ENCODE measurements at places on chromosomes 12 and 14. TPM values are rescaled to one million over a fixed set of nuclear protein-coding genes. Genes with fewer than 3 reads are reported as not detected.

GRCh38 chr12:122486805-122487426, 13.8 kb downstream of the ZCCHC8 start:
- DNase-seq = no peak
- H3K4me1 ChIP-seq = no peaks in the 10 kb centered on the region
- H3K27me3 ChIP-seq = no peaks in the 10 kb centered on the region
- no peak overlapping the region for H3K27ac ChIP-seq

DNA sequence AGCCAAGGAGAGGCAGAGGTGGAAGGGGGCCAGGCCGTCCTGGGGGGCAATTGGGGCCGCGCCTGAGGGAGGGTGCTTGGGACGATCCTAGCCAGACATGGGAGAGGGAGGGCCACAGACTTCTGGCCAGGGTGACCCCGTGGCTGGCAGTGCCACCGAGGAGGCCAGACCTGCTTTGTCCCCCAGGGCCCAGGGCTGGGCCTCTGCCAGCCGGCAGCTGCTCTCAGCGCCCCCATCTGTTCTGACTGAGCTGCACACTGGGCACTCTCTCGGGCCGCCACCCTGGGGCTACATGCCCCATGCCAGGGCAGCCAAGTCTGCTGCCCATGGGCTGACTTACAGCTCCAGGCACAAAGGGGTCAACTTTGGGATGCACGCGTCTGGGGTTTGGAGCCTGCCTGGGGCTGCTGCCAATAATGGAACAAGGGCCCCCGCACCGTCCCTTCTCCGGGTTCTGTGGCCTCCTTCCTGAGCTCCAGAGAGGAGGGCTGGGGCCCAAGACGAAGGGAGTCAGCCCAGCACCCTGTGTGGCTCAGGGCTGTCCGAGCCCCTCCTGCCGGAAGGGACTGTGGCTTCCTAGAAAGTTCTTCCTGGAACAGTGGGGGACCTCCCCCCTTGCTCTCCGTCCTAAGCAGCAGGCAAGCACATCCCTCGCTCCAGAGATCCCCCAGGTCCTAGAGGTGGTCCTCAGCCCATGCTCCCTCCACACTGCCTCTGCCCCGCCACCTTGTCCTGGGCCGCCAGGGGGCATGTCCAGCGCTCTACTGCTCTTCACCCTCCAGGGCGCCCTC, 1.1 kb downstream of the ADSS1 start:
- H3K4me1 ChIP-seq = peaks cover 15% of the 10 kb centered on the region
- DNase-seq = no peak
- H3K4me3 ChIP-seq = no peak overlapping the region

- H3K4me3 ChIP-seq = no peak overlapping the region
- H3K27me3 ChIP-seq = no peaks in the 10 kb centered on the region
- H3K4me1 ChIP-seq = no peaks in the 10 kb centered on the region
- no peak overlapping the region for H3K27ac ChIP-seq
These were observed 40.6 kb downstream of the SCN8A start for GRCh38 chr12:51631591-51631990.

Gene GPR162
- total RNA-seq = 0.46 TPM

GRCh38 chr14:39342768-39343167, 89.5 kb downstream of the FBXO33 start:
- H3K36me3 ChIP-seq = peaks cover 35% of the 10 kb centered on the region
- H3K4me1 ChIP-seq = no peaks in the 10 kb centered on the region
- H3K4me3 ChIP-seq = no peak overlapping the region
- no peak for DNase-seq
- H3K27me3 ChIP-seq = no peaks in the 10 kb centered on the region

DNA sequence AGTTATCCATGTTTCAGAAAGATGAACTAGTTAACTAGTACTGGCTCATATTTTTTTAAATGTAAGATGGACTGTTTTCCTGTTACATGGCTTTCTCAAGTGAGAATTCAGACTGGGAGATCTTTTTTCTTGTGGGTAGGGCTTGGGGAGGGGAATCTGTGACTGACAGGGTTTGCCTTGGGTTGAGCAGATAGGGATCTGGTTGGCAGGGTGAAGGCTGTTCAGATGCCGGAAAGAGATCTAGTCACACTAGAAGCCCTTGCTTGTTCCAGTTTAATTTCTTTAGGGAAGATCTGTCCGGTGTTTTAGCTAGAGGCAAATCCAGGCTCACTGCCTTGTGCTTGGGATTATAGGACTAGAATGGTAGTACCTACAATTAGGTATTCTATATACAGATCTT, 63.2 kb downstream of the FBXO33 start:
- no peaks in the 10 kb centered on the region for H3K36me3 ChIP-seq
- H3K27me3 ChIP-seq = no peaks in the 10 kb centered on the region
- no peak overlapping the region for H3K4me3 ChIP-seq
- no peak overlapping the region for H3K27ac ChIP-seq

Gene RNASE7
- total RNA-seq = not detected

- no peak overlapping the region for H3K27ac ChIP-seq
- no peaks in the 10 kb centered on the region for H3K27me3 ChIP-seq
- no peaks in the 10 kb centered on the region for H3K4me1 ChIP-seq
- H3K4me3 ChIP-seq = no peak overlapping the region
These were observed 27.8 kb downstream of the PELI2 start for GRCh38 chr14:56145965-56146364.

- H3K36me3 ChIP-seq = no peaks in the 10 kb centered on the region
- no peak overlapping the region for H3K4me3 ChIP-seq
- H3K27me3 ChIP-seq = no peaks in the 10 kb centered on the region
- no peak overlapping the region for H3K27ac ChIP-seq
- H3K4me1 ChIP-seq = no peaks in the 10 kb centered on the region
These were observed 23.6 kb upstream of the FAM181A start for GRCh38 chr14:93903342-93904184.

Gene FGF23
- total RNA-seq = not detected

Gene EPYC
- total RNA-seq = not detected

GRCh38 chr14:105526776-105527380, 495 bp downstream of the TMEM121 start:
- H3K27me3 ChIP-seq = no peaks in the 10 kb centered on the region
- no peak overlapping the region for H3K27ac ChIP-seq
- peaks cover 45% of the 10 kb centered on the region for H3K4me1 ChIP-seq
- DNase-seq = no peak

DNA sequence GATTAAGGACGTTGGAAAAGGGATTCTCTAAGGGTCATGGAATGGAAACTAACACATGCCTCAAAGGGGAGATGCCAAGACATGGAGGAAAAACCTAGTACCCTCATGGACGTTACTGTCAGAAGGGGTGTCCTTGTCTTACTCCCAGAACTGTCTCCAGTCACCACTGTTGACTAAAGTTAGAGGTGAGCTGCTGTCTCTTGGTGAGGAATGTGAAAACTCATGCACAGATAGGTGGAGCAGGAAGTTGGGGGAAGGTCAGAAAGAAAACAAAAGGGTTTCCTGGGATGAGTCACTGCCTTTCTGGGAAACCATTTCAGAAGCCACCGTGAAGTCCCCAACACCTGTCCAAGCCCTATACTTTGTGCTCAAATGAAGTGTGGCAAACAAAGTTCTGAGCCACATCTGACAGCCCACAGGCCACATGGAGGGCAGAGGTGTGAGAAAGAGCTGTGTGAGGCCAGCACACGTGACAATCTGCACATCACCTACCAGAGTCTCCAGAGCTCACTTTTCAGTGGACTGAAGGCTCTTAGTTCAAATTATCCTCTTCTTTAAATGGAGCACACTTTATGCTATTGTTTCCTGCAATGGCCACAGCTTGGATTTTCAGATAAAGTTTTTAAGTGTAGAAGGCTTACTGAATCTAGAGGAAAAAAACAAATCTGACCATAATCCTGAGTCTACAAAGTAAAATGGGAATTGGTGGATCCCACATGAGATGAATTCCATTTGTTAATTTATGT, 92.9 kb upstream of the EGLN3 start:
- peak overlapping the region; percentile 22 for H3K27ac ChIP-seq
- H3K36me3 ChIP-seq = no peaks in the 10 kb centered on the region
- H3K4me3 ChIP-seq = no peak overlapping the region
- no peaks in the 10 kb centered on the region for H3K27me3 ChIP-seq
- H3K4me1 ChIP-seq = peaks cover 18% of the 10 kb centered on the region
- DNase-seq = peak; percentile 34

GRCh38 chr14:101374373-101375338, 186.6 kb upstream of the DIO3 start:
- DNase-seq = no peak
- H3K36me3 ChIP-seq = no peaks in the 10 kb centered on the region
- no peaks in the 10 kb centered on the region for H3K27me3 ChIP-seq
- H3K27ac ChIP-seq = no peak overlapping the region
- H3K4me3 ChIP-seq = no peak overlapping the region

Gene DTX1
- 11.2 TPM for total RNA-seq

GRCh38 chr14:105375635-105376057, 22.7 kb upstream of the TEX22 start:
- H3K27ac ChIP-seq = no peak overlapping the region
- DNase-seq = no peak
- H3K27me3 ChIP-seq = no peaks in the 10 kb centered on the region
- H3K36me3 ChIP-seq = peaks cover 3% of the 10 kb centered on the region
- peaks cover 16% of the 10 kb centered on the region for H3K4me1 ChIP-seq

DNA sequence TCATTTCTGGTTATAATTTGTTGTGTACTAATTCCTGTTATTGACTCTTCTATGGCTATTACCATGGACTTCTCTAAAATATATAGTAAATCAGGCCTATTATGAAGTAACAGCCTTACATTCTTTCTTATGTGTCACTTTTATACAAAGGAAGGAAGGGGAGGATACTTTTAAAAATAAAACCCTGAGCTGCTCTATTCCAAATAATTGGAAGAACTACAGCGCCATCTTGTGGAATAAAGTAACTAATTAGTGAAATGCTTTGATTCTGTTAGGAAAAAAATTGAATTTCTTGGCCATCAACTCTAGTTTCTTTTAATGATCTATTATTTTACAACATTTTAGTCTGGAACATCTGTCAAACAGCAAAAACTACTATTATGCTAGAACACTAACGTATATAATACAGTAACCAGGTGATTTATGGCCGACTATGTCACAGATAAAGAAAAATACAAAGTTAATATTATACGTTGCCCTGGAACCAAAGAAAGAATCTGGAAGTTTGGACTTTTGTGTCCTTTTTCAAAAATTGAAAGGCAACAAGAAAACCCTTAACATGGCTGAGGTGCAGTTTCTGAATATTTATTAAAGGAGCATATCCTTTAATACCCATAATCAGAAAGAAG, 55.0 kb upstream of the NELL2 start:
- H3K27me3 ChIP-seq = no peaks in the 10 kb centered on the region
- H3K4me1 ChIP-seq = peaks cover 3% of the 10 kb centered on the region
- no peaks in the 10 kb centered on the region for H3K36me3 ChIP-seq
- DNase-seq = no peak
- H3K27ac ChIP-seq = no peak overlapping the region

Gene SLC38A4
- 0.19 TPM for total RNA-seq

Gene LBHD2
- total RNA-seq = not detected

Gene PIANP
- total RNA-seq = 2.4 TPM

DNA sequence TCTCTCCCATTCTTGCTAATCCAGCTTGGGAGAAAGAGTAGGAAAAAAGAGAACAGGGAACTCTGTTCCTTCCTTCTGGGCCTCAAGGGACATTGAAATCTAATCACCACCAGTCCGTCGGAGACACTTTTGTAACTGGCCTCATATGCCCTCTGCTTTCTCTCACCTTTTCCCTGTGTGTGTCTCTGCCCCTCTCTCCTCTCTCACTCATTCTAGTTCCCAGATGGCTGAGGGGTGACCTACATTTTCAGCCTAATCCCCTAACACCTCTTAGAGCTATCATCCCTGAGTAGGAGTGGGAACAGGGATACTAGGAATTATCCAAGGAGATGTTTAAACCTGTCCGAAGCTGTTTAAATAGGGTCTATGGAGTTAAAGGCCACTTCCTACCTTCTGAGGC, 8.9 kb upstream of the PCK2 start:
- no peaks in the 10 kb centered on the region for H3K27me3 ChIP-seq
- no peak overlapping the region for H3K4me3 ChIP-seq
- H3K4me1 ChIP-seq = peaks cover 6% of the 10 kb centered on the region
- H3K27ac ChIP-seq = no peak overlapping the region

- no peaks in the 10 kb centered on the region for H3K27me3 ChIP-seq
- no peak overlapping the region for H3K4me3 ChIP-seq
- H3K36me3 ChIP-seq = no peaks in the 10 kb centered on the region
- no peaks in the 10 kb centered on the region for H3K4me1 ChIP-seq
- DNase-seq = no peak
These were observed 120.0 kb upstream of the SLC38A2 start for GRCh38 chr12:46492471-46493085.

DNA sequence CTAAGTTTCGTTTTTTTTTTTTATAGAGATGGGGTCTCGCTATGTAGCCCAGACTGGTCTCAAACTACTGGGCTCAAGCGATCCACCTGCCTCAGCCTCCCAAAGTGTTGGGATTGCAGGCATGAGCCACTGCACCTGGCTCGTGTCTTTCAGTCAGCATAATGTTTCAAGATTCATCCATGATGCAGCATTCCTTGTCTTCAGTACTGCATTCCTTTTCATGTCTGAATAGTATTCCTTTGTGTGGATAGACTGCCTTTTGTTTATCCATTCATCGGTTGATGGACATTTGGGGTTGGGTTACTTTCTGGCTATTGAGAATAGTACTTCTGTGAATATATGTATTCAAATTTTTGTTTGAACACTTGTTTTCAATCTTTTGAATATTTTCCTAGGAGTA, 37.4 kb downstream of the HCAR2 start:
- no peaks in the 10 kb centered on the region for H3K4me1 ChIP-seq
- H3K27ac ChIP-seq = no peak overlapping the region
- no peaks in the 10 kb centered on the region for H3K27me3 ChIP-seq
- H3K4me3 ChIP-seq = no peak overlapping the region
- DNase-seq = no peak
- no peaks in the 10 kb centered on the region for H3K36me3 ChIP-seq

GRCh38 chr12:92745856-92746550, 43.2 kb downstream of the PLEKHG7 start:
- H3K27ac ChIP-seq = no peak overlapping the region
- H3K27me3 ChIP-seq = no peaks in the 10 kb centered on the region
- no peak overlapping the region for H3K4me3 ChIP-seq
- H3K36me3 ChIP-seq = no peaks in the 10 kb centered on the region
- no peak for DNase-seq

DNA sequence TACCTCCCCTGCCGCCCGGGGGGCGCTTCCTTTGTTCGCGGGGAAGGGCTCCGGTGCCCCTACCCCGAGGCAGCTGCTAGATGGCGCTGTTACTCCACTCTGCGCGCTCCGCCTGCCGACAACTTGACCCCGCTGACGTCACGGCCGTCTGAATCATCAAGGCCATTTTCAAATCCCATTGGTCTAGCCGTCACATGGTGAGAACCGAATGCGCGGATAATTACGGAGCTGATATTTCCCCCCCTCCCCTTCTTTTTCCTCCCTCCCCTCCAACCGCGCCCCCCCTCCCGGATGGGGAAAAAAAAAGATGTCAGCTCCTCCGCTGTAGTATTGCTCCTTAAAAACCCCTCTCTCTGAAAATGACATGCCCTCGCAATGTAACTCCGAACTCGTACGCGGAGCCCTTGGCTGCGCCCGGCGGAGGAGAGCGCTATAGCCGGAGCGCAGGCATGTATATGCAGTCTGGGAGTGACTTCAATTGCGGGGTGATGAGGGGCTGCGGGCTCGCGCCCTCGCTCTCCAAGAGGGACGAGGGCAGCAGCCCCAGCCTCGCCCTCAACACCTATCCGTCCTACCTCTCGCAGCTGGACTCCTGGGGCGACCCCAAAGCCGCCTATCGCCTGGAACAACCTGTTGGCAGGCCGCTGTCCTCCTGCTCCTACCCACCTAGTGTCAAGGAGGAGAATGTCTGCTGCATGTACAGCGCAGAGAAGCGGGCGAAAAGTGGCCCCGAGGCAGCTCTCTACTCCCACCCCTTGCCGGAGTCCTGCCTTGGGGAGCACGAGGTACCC, at the start of gene HOXC10:
Gene HOXC10 (plus strand): TSS at position 246 of the 791 bp plus-strand sequence. CDS start 114 bp downstream, at position 360.
- H3K36me3 ChIP-seq = no peaks in the 10 kb centered on the region
- peak within 1 kb of the TSS; percentile 7 for H3K4me3 ChIP-seq
- H3K4me1 ChIP-seq = peaks cover 49% of the 10 kb centered on the region
- no peak within 1 kb of the TSS for H3K27ac ChIP-seq

Gene ASIC1
- total RNA-seq = 1.6 TPM
